ENCODE measurements at places on chromosomes 3 and 15.

GRCh38 chr15:46901001-46901400, 816.3 kb upstream of the SEMA6D start:
- DNase-seq, result peak; percentile 14
- H3K27ac ChIP-seq, result no peak overlapping the region
- H3K27me3 ChIP-seq, result no peaks in the 10 kb centered on the region
- H3K36me3 ChIP-seq, result no peaks in the 10 kb centered on the region
- no peaks in the 10 kb centered on the region for H3K4me1 ChIP-seq
- no peak overlapping the region for H3K4me3 ChIP-seq

- H3K4me1 ChIP-seq, result peaks cover 6% of the 10 kb centered on the region
- no peak overlapping the region for H3K27ac ChIP-seq
- no peaks in the 10 kb centered on the region for H3K27me3 ChIP-seq
- peaks cover 7% of the 10 kb centered on the region for H3K36me3 ChIP-seq
- no peak overlapping the region for H3K4me3 ChIP-seq
These were observed 11.8 kb upstream of the MYO1E start for GRCh38 chr15:59384507-59384906.

GRCh38 chr3:38489766-38490165, 6.4 kb upstream of the EXOG start:
- no peak overlapping the region for H3K4me3 ChIP-seq
- H3K27ac ChIP-seq, result no peak overlapping the region
- H3K36me3 ChIP-seq, result peaks cover 9% of the 10 kb centered on the region

- H3K4me3 ChIP-seq, result no peak overlapping the region
- H3K27ac ChIP-seq, result no peak overlapping the region
- H3K36me3 ChIP-seq, result no peaks in the 10 kb centered on the region
These were observed 28.4 kb downstream of the NSMCE3 start for GRCh38 chr15:29241207-29241606.

DNA sequence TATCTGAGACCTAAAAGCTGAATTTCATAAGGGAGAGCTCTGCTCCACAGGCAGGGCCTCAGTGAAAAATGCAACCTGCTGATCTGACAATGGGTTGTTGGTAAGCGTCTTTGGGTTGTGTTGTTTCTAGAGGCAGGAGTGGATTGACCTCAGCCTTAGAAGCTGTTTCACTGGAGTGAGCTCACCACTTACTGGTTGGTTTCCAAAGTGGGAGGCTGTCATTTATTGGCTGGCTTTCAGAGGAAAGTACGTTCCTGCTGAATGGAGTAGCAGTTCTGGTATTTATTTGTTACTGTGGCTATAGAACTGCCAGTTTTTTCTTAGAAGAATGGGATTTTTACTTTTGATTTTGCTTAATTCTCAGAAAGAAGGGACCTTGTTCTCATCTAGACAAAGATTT, 29.3 kb upstream of the COL6A5 start:
- no peaks in the 10 kb centered on the region for H3K27me3 ChIP-seq
- no peak overlapping the region for H3K4me3 ChIP-seq
- no peaks in the 10 kb centered on the region for H3K4me1 ChIP-seq
- no peak overlapping the region for H3K27ac ChIP-seq
- no peaks in the 10 kb centered on the region for H3K36me3 ChIP-seq
- no peak for DNase-seq

- DNase-seq, result no peak
- no peak overlapping the region for H3K4me3 ChIP-seq
- H3K4me1 ChIP-seq, result no peaks in the 10 kb centered on the region
- H3K27ac ChIP-seq, result no peak overlapping the region
- no peaks in the 10 kb centered on the region for H3K27me3 ChIP-seq
These were observed 216.2 kb downstream of the ABHD5 start for GRCh38 chr3:43906849-43907507.

DNA sequence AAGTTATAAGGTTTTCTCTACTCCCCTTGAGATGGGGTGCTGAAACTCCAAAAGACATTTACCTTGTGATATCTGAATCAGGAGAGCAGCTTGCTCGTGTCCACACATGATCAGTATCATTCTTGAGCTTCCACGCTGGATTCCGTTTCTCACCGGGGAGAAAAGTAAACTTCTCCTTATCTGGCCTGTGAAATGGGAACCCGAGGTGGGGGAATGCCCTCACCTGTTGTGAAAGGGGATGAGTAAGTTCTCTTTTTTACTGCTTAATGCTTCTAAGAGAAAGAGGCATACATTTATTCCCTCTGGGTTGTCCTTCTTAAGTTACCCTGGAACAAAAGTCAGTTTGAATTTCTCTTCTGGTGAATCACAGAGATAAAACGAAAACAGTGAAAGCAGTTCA, 440.5 kb upstream of the ADAMTS9 start:
- no peak overlapping the region for H3K4me3 ChIP-seq
- no peaks in the 10 kb centered on the region for H3K27me3 ChIP-seq
- H3K4me1 ChIP-seq, result no peaks in the 10 kb centered on the region
- H3K36me3 ChIP-seq, result no peaks in the 10 kb centered on the region

DNA sequence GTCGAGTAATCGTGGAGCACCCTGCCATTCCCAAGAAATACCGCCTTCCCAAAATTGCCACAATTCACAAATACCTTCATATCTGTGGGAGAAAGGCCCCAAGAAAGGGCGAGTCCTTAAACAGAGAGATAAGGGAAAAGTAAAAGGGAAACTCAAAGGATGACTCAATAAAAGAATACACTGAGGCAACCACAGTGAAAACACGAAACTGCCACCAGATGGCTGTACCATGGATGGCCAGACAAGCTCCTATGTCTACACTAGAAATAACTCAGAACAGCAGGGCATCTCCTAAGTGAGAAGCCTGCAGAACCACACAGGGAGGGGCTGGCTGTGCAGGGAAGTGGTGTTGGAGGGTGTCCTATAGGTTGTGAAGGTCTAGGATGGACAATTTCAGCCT, 25.0 kb downstream of the SRGAP3 start:
- DNase-seq, result no peak
- H3K27ac ChIP-seq, result no peak overlapping the region
- no peaks in the 10 kb centered on the region for H3K27me3 ChIP-seq
- H3K4me3 ChIP-seq, result no peak overlapping the region
- no peaks in the 10 kb centered on the region for H3K4me1 ChIP-seq
- H3K36me3 ChIP-seq, result no peaks in the 10 kb centered on the region

GRCh38 chr3:115325539-115325938, 178.5 kb upstream of the ZBTB20 start:
- peak; percentile 43 for DNase-seq
- no peak overlapping the region for H3K27ac ChIP-seq
- H3K4me3 ChIP-seq, result no peak overlapping the region
- no peaks in the 10 kb centered on the region for H3K36me3 ChIP-seq

GRCh38 chr3:56923526-56924224, 121.9 kb upstream of the ARHGEF3 start:
- no peaks in the 10 kb centered on the region for H3K36me3 ChIP-seq
- H3K27ac ChIP-seq, result no peak overlapping the region
- H3K4me1 ChIP-seq, result peaks cover 1% of the 10 kb centered on the region
- peak; percentile 83 for DNase-seq
- H3K4me3 ChIP-seq, result no peak overlapping the region

- no peaks in the 10 kb centered on the region for H3K36me3 ChIP-seq
- no peak overlapping the region for H3K4me3 ChIP-seq
- H3K27me3 ChIP-seq, result no peaks in the 10 kb centered on the region
- no peaks in the 10 kb centered on the region for H3K4me1 ChIP-seq
- H3K27ac ChIP-seq, result no peak overlapping the region
These were observed 606.8 kb downstream of the EPHA3 start for GRCh38 chr3:89714237-89714636.

GRCh38 chr15:63870043-63870394, 36.3 kb upstream of the HERC1 start:
- peaks cover 6% of the 10 kb centered on the region for H3K27me3 ChIP-seq
- no peaks in the 10 kb centered on the region for H3K36me3 ChIP-seq
- DNase-seq, result peak; percentile 18

- H3K4me3 ChIP-seq, result no peak overlapping the region
- no peak overlapping the region for H3K27ac ChIP-seq
- no peak for DNase-seq
- H3K36me3 ChIP-seq, result no peaks in the 10 kb centered on the region
These were observed 17.9 kb downstream of the VIPR1 start for GRCh38 chr3:42520336-42520735.

GRCh38 chr3:168095611-168096209, at the start of gene GOLIM4:
Gene GOLIM4, minus strand, starts transcription at chr3:168095924. Its CDS starts 639 bp downstream, at chr3:168095285.
- DNase-seq, result peak; percentile 99
- H3K36me3 ChIP-seq, result no peaks in the 10 kb centered on the region
- peaks cover 1% of the 10 kb centered on the region for H3K4me1 ChIP-seq
- H3K4me3 ChIP-seq, result peak within 1 kb of the TSS; percentile 99
- peak within 1 kb of the TSS; percentile 81 for H3K27ac ChIP-seq

DNA sequence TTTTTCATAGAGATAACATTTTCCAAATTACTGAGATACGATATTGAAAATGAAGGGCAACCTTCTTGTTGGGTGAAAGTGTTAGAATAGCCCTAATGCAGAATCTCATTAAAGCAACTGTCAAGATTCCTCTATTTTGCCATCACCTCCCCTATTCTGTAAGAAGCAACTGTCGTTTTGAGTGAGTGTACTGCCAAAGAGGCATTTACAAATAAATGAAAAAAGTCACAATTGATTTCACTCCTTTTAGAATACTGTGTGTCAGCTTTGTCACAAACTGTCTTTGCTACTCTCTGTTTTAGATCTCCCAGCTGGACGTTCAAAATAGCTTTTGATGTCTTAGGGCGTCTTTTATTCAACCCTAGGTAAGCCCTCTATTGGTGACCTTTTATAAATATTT, 322.8 kb upstream of the NAALADL2 start:
- no peak for DNase-seq
- H3K4me1 ChIP-seq, result no peaks in the 10 kb centered on the region
- no peaks in the 10 kb centered on the region for H3K27me3 ChIP-seq
- H3K36me3 ChIP-seq, result no peaks in the 10 kb centered on the region

DNA sequence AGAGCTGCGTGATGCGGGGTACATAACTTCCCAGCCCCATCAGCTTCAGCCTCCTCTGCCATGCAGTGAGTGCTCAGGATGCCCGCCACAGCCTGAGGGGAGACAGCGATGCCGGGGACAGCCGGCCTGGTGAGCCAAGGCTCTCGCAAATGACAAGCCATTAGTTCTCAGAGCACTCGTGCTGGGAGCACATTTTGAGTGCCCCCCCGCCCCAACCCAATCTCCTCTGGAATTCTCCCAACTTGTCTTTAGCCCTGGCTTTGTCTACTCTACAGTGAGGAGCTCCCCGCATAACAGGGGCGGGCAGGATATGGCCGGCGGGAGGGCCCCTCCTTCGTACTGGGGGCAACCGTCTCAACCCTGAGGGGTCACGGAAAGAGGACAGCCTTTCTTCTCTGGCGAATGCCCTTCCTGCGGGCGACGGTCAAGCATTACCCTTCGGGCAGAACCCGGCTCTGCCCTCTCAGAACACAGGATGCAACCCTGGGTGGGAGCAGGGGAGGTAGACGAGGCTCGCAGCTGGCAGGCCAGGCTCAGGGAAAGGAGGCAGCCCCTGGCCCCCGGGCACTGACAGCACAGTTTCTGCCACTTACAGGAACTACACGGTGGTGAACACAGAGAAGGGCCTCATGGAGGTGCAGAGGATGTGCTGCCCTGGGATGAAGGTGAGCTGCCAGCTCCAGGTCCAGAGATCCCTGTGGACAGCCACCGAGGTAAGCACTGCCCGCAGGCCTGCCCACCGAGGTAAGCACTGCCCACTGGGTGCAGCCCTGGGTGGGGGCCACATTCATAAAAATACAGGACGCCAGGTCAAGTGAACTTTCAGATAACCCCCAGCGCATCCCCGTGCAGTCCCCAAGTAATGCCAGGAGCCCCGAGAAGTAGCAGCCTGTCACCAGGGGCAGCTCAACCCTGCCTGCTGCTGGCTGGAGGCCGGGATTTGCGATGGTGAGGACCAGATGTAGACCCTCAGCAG, 141.7 kb downstream of the LRRK1 start:
- H3K4me3 ChIP-seq, result no peak overlapping the region
- no peak overlapping the region for H3K27ac ChIP-seq
- H3K27me3 ChIP-seq, result no peaks in the 10 kb centered on the region
- DNase-seq, result no peak
- H3K36me3 ChIP-seq, result peaks cover 96% of the 10 kb centered on the region
- peaks cover 3% of the 10 kb centered on the region for H3K4me1 ChIP-seq

GRCh38 chr15:95511671-95512070, 818.8 kb upstream of the NR2F2 start:
- H3K27me3 ChIP-seq, result no peaks in the 10 kb centered on the region
- H3K4me1 ChIP-seq, result no peaks in the 10 kb centered on the region
- H3K36me3 ChIP-seq, result no peaks in the 10 kb centered on the region
- no peak overlapping the region for H3K4me3 ChIP-seq

GRCh38 chr3:37861620-37862041, at the start of gene CTDSPL:
Gene CTDSPL, plus strand, starts transcription at chr3:37861880. Its CDS starts 320 bp downstream, at chr3:37862200.
- H3K4me3 ChIP-seq, result peak within 1 kb of the TSS; percentile 89
- H3K27ac ChIP-seq, result peak within 1 kb of the TSS; percentile 39
- peak; percentile 60 for DNase-seq
- peaks cover 26% of the 10 kb centered on the region for H3K4me1 ChIP-seq

GRCh38 chr3:120331076-120331475, 18.1 kb downstream of the LRRC58 start:
- no peak for DNase-seq
- no peaks in the 10 kb centered on the region for H3K4me1 ChIP-seq
- no peaks in the 10 kb centered on the region for H3K27me3 ChIP-seq
- no peak overlapping the region for H3K4me3 ChIP-seq

DNA sequence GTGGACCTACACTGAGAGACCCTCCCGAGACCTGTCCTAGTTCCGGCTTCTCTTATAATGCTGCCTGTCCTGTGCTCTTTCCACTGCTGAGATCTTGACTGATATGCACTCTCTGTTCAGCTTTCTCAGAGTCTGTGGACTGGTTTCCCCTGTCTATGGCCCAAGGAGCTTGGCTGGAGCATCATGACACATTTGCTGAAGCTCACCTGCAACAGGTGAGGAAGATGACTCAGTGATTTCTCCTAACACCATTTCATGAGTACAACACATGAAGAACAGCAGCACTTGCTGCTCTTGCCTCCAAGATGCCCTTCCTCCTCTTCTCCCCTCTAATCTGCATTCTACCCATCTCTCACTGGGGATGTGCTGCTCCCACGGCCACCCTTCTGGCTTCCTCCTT, 92.1 kb downstream of the DUT start:
- H3K4me1 ChIP-seq, result peaks cover 5% of the 10 kb centered on the region
- no peak overlapping the region for H3K4me3 ChIP-seq
- H3K27me3 ChIP-seq, result no peaks in the 10 kb centered on the region
- no peak overlapping the region for H3K27ac ChIP-seq
- H3K36me3 ChIP-seq, result peaks cover 98% of the 10 kb centered on the region
- DNase-seq, result no peak

DNA sequence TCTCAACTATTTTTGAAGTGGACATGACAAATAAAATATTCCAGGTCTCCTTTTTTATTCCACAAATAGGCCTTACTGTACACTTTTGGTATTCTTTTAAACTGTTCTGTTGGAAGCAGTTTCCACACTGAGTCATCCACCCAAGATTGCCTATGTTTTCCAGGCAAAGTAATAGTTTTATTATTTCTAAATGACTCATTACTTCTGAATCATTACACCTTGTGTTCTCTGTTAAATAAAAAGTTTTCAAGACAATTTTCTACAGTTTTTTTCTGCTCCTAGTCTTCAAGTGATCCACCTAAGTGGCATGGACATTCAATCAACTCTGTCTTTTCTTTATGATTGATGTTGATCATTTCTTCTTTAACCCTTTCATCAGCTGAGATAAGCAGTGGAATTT, 26.5 kb downstream of the PPP2R3A start:
- H3K36me3 ChIP-seq, result no peaks in the 10 kb centered on the region
- no peaks in the 10 kb centered on the region for H3K27me3 ChIP-seq
- peak; percentile 72 for DNase-seq
- peak overlapping the region; percentile 20 for H3K27ac ChIP-seq

All from mesenchymal stem cell (in vitro differentiated cells and primary cell).